ENCODE measurements at places on chromosomes 3 and 15.
A peak's percentile ranks its signal among the peaks of the same experiment; 100 is the strongest.

DNA sequence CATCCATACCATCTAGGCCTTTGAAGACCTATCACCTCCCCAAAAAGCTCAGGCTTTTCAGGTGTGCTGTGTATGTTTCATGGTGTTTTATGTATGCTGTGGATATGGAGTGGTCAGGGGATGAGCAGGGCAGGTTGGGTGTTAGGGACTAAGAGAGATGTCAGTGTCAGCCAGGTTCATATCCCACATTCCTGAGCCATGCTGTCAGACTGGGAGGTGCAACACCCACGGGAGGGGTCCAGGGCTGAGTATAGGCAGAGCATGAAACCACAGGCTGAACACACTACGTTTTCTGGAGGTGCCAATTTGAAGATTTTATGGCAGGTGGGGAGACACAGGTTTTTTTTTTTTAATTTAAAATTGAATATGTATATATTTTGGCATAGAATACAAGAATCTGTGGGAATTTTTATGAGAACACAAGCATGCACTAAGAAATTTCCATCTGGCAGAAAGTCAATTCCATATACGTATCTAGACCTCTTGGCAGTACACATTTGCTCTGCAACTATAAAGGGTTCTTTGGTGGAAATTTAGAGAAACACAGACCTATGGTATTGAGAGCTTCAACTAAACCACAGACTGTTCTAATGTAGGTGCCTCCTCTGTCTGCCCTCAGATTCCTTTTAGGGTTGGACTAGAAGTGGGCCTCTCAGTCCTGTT lies 101.9 kb upstream of the RNU6-1 start:
- no peaks in the 10 kb centered on the region for H3K27me3 ChIP-seq
- no peaks in the 10 kb centered on the region for H3K36me3 ChIP-seq
- H3K4me1 ChIP-seq = peaks cover 24% of the 10 kb centered on the region
- H3K27ac ChIP-seq = peak overlapping the region; percentile 15
- no peak overlapping the region for H3K4me3 ChIP-seq
- DNase-seq = peak; percentile 89

DNA sequence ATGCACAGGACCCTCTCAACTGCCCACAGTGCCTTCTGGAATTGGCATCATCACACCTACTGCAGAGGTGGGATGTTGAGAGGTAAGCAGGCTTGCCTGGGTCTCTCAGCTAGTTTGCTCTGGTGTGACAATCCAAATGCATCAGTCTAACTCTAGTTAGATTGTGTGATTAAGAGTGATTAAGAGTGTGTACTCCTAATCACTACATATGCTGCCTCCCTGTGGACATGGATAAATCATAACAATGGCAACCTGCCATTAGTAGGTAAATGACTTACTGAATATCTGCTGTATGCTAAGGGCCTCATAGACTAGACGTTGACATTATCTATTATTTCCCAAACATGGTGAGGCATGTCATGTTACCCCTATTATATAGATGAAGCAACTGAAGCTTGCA lies 342.1 kb downstream of the OCA2 start:
- H3K4me3 ChIP-seq = no peak overlapping the region
- H3K27me3 ChIP-seq = peaks cover 16% of the 10 kb centered on the region
- H3K36me3 ChIP-seq = no peaks in the 10 kb centered on the region
- no peak overlapping the region for H3K27ac ChIP-seq

DNA sequence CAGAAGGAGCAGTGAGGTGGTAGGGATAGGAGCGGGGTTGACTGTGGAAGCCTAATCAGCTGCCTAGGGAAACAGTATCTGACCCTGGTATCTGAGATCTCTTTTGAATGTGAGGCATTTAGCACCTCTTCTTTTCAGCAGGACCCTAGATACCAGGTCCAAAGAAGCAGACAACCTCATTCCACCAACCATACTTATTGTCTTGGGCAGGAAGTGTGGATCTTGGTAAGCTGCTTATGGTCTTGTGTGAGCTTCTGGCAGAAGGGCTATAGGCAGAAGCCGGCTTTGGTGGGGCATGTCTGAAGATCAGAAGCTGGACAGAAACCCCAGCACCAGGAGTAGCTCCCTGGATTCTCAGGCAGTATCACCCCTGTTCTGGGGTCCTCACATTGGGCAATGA lies 65.6 kb downstream of the TIPARP start:
- H3K27me3 ChIP-seq = no peaks in the 10 kb centered on the region
- no peak overlapping the region for H3K27ac ChIP-seq
- H3K36me3 ChIP-seq = no peaks in the 10 kb centered on the region
- H3K4me3 ChIP-seq = no peak overlapping the region
- no peaks in the 10 kb centered on the region for H3K4me1 ChIP-seq

DNA sequence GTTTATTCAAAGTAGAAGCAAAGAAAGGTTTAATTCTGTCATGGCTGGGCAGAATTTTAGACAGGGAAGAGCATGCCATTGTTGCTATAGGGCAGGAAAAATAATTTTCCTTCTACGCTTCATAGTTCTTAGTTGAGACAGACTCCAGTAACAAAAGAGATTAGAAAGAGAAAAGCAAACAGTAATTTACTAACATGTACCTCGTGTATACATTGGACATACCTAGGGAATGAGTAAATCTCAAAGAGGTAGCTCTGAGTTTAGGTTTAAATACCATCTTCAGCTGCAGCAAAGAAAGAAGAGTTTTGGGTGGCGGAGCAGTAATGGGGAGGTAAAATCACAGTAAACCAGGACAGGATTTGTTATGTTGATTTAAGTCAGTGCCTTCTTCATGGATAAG lies 416.1 kb downstream of the EPHA6 start:
- H3K4me1 ChIP-seq = no peaks in the 10 kb centered on the region
- no peaks in the 10 kb centered on the region for H3K36me3 ChIP-seq
- DNase-seq = no peak
- H3K4me3 ChIP-seq = no peak overlapping the region

DNA sequence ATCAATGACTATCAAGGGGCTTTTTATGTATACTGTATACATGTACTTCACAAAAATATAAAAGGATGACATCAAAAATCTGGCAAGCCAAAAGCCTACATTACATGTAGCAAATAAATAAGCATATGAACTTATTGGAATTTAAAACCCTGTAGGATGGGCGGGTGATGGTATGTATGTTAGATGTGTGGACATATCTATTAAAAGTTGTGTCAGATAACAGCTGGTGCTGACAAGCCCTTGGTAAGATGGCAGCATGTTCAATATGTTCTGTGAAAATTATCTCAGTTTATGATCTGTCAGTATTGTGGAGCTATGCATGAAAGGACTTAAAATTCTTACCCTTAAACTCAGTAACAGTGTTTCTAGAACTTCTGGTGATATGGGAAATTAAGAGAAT lies 20.1 kb downstream of the CTNNB1 start:
- no peaks in the 10 kb centered on the region for H3K27me3 ChIP-seq
- no peak overlapping the region for H3K27ac ChIP-seq
- no peak overlapping the region for H3K4me3 ChIP-seq

- H3K36me3 ChIP-seq = peaks cover 80% of the 10 kb centered on the region
- no peak overlapping the region for H3K4me3 ChIP-seq
- peaks cover 29% of the 10 kb centered on the region for H3K4me1 ChIP-seq
Observed at GRCh38 chr15:43749690-43750345, 3.6 kb downstream of the PDIA3 start.

DNA sequence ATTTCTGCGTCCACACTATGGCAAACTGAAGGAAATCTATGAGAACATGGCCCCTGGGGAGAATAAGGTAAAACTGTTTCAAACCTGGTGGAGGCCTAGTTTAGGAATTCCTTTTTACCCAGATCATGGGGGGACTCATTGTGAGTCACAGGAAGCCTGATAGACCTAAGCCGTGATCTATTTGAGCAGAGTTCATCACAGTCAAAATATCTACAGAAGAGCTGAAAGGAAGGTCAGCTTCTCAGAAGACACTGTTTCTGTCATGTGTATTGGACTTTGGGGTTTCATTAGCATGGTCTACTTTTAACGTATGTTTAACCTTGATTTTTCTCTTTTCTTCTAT lies 1.3 kb downstream of the PSMD2 start:
- H3K27ac ChIP-seq = peak overlapping the region; percentile 95
- peak overlapping the region; percentile 69 for H3K4me3 ChIP-seq
- no peaks in the 10 kb centered on the region for H3K27me3 ChIP-seq
- no peak for DNase-seq

DNA sequence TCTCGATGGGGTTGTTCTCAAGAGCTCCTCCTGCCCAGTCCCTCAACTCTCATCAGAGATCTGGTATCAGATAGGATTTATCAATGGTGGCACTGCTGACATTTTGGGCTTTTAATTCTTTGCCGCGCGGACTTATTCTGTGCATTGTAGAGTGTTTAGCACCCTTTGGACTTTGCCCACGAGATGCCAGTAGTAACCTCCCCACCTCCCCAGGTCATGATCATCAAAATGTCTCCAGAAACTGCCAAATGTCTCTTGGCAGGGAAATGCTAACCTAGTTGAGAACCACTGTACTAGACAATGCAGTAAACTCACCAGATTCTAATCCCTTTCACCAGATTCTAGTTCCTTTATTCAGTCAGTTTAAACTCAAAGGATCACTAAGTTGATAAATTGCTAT lies 24.0 kb downstream of the SLC27A2 start:
- DNase-seq = no peak
- no peak overlapping the region for H3K27ac ChIP-seq
- no peaks in the 10 kb centered on the region for H3K27me3 ChIP-seq
- H3K36me3 ChIP-seq = no peaks in the 10 kb centered on the region

DNA sequence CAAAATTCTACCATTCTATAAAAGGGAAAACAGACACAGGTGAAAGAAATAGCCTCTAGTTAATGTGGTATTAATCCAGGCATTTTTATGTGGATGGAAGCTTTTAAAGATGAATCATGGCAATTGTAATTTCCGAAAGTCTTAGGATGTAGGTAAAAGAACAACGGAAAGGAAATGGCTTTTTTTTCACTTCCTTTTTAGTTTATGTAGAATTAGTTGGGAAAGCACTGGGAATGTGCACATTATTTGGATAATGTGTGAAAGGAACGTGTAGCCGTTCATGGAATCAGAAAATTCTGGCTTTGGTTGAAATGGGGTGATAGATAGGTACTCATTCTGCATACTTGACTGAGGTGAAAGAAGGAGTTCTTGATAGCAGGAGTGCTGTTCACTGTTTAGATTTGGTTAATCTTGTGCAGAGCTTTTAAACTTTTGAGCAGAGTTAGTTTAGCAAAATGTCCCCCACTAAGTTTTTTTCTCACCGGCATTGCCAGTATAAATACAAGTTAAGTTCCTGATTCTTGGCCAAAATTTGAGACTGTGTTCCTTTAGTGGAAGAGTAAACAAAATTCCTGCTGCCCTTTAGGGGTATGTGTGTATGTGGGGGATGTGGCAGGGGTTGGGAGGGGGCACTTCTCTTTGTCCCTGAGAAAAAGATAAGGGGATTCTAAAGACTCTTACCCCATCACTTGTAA lies 20.2 kb upstream of the UTS2B start:
- peaks cover 43% of the 10 kb centered on the region for H3K4me1 ChIP-seq
- H3K27me3 ChIP-seq = no peaks in the 10 kb centered on the region
- no peak overlapping the region for H3K4me3 ChIP-seq
- H3K36me3 ChIP-seq = no peaks in the 10 kb centered on the region

- H3K27me3 ChIP-seq = peaks cover 4% of the 10 kb centered on the region
- DNase-seq = no peak
- H3K36me3 ChIP-seq = no peaks in the 10 kb centered on the region
Observed at GRCh38 chr15:91816942-91817341, 36.6 kb upstream of the SLCO3A1 start.

DNA sequence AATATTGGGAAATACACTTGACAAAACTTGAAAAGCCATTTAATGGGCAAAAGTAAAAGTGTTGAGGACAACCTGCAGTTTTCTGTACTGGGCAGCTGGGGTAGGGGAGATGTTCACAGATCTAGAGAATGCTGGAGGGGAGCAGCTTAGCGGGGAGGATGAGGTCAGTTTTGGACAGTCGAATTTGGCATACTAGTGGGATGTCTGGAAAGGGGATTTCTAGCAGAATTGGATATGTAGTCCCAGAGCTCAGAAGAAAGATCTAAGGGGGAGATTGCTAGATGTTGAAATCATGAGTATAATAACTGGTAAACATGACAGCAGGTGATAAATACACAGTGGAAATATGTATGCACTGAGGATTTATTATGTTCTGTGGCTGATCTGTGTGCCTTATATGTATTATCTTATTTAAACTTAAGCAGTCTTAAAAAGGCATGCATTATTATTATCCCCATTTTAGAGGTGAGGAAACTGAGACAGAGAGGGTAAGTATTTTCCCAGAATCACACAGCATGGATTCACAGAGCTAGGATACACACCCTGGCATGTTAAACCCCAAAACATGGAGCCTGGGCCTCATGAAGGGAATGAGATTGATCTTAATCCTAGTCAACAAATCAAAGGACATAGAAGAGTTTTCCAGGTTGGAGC lies 42.7 kb downstream of the TLNRD1 start:
- H3K4me1 ChIP-seq = peaks cover 9% of the 10 kb centered on the region
- no peak overlapping the region for H3K4me3 ChIP-seq
- H3K27ac ChIP-seq = no peak overlapping the region

- H3K27me3 ChIP-seq = no peaks in the 10 kb centered on the region
- H3K36me3 ChIP-seq = no peaks in the 10 kb centered on the region
- no peaks in the 10 kb centered on the region for H3K4me1 ChIP-seq
- no peak for DNase-seq
Observed at GRCh38 chr3:168459226-168459784, 363.6 kb upstream of the GOLIM4 start.

GRCh38 chr15:90031231-90031791 lies 30.2 kb downstream of the ZNF710 start:
- H3K36me3 ChIP-seq = peaks cover 6% of the 10 kb centered on the region
- DNase-seq = peak; percentile 55
- peaks cover 34% of the 10 kb centered on the region for H3K4me1 ChIP-seq
- peak overlapping the region; percentile 31 for H3K27ac ChIP-seq
- no peaks in the 10 kb centered on the region for H3K27me3 ChIP-seq

DNA sequence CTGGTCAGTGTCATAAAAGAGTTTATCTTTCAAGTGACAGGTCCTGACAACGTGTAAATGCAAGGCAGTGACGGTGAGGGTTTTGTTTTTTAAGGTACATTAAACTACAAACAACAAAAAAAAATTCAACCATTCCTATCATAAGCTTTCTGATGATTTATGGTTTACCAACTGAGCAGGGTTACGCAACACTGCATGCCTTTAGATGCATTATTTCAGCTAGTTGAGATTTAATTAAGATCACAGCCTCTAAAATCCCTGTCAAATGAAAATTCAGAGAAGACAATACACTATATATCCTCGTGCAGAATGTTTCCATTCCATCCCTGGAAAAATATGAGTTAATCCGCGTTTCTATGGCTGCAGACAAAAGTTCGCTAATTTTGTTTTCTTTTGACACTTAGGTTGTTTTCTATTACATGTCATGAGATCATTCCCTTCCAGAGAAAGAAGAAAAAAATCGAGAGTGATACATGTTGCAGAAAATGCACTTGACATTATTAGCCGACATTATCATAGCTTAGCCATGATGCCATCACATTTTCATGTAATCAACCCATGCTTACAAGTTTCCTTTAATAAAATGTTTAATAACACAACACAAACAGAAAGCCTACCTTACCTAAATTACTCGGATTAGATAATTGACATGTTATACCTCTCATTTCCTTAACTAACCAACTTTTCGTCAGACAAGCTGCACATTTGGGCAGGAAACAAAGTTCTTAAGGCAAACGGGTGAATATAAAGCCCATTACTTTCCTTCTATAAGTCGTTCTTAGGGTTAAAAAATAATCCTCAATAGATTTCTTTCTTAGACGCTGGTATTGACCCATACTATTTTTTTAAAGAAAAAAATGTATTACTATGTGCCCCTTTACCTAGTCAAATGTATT lies 521.2 kb downstream of the FOXP1 start:
- no peaks in the 10 kb centered on the region for H3K27me3 ChIP-seq
- peak overlapping the region; percentile 96 for H3K27ac ChIP-seq
- peak overlapping the region; percentile 63 for H3K4me3 ChIP-seq
- no peaks in the 10 kb centered on the region for H3K36me3 ChIP-seq
- peaks cover 55% of the 10 kb centered on the region for H3K4me1 ChIP-seq

- H3K4me1 ChIP-seq = peaks cover 12% of the 10 kb centered on the region
- DNase-seq = no peak
- H3K27me3 ChIP-seq = no peaks in the 10 kb centered on the region
- H3K36me3 ChIP-seq = peaks cover 78% of the 10 kb centered on the region
Observed at GRCh38 chr3:127018306-127018828, 35.5 kb downstream of the PLXNA1 start.

All from RWPE2 (cell line).